ENCODE measurements at places on chromosomes 2 and 18.

- ATAC-seq = no peak
Observed at GRCh38 chr2:73253400-73253799, 19.3 kb downstream of the CCT7 start.

GRCh38 chr18:45046228-45046627 is 365.5 kb downstream of the SETBP1 start:
- ATAC-seq = no peak

DNA sequence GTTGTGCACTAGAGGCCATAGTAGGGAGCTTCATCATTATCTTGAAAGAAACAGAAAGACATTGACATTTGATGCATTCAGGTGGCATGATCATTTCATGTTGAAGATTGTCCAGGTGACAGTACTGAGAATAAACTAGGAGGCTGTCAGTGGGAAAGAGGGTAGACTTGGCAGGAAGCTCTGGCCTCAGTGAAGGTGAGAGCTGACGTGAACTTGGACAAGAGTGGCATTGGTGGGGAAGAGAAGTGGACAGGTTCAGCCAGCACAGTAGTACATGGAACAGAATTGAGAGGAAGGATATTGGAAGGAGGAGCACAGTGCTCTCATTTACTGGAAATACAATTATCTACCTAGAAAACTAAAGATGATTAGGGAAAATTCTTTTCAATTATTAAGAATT is 245.2 kb downstream of the CYRIA start:
- ATAC-seq = no peak

- ATAC-seq = no peak
Observed at GRCh38 chr2:166381-166780, 97.5 kb downstream of the SH3YL1 start.

GRCh38 chr2:12113412-12113811 is 367.0 kb downstream of the LPIN1 start:
- ATAC-seq = no peak
